ENCODE measurements at places on chromosomes 3 and 15. TPM values are rescaled to one million over a fixed set of nuclear protein-coding genes. Genes with fewer than 3 reads are reported as not detected.

Gene KLF15
- total RNA-seq = not detected

Gene CD80
- total RNA-seq = 0.71 TPM

Gene FOXB1
- total RNA-seq = not detected

Gene MAGEL2
- total RNA-seq = not detected

Gene CLDN16
- total RNA-seq = not detected

Gene TMEM108
- total RNA-seq = not detected
